ENCODE measurements at places on chromosomes 1 and 21.

- no peak for DNase-seq
Measured at GRCh38 chr1:173639102-173639501, 4.0 kb downstream of the TEX50 start.

- DNase-seq: no peak
Measured at GRCh38 chr1:232183266-232183800, 446.6 kb downstream of the SIPA1L2 start.

DNA sequence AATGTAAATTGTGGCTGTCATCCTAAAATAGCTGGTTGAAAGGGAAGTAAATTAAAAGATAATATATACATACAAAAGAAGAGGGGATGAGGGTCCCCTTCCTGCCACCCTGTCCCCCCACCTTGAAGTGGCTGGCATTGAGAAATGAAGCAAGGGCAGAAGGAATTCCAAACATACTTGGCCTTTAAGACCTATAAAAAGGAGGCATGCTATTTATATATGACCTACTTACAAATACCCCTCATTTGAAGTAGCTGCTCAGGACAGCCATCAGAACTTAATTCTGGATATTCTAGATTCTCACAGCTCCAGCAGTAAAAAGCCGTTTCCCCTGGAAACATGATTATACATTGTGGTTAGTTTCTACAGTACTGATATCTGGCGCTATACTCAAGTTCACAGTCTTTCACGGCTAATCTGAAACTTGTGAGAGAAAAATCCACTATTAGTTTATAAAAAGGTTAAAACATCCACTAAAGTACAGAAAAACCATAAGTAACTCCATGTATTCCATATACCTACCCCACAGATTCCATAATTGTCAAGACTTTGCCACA lies 9.6 kb upstream of the MAP10 start:
- no peak for DNase-seq

DNA sequence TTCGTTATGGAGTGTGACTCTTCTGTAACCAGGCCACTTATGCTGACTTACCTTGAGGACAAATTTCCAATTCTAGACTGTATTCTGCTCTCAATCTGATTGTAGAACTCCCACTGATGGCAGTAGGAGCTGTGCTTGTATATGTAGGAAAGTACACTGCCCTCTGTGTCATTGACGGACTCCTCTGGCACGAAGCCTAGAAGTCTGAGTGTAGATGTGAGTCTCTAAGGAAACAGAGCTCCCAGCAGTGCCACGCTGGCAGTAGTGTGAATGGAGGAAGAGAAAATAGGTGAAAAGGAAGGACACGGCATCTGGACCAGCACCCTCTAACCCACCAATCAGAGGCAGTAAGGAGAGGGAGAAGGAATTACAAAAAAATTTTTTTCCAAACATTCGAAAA lies 130.4 kb upstream of the ADGRL2 start:
- no peak for DNase-seq

DNA sequence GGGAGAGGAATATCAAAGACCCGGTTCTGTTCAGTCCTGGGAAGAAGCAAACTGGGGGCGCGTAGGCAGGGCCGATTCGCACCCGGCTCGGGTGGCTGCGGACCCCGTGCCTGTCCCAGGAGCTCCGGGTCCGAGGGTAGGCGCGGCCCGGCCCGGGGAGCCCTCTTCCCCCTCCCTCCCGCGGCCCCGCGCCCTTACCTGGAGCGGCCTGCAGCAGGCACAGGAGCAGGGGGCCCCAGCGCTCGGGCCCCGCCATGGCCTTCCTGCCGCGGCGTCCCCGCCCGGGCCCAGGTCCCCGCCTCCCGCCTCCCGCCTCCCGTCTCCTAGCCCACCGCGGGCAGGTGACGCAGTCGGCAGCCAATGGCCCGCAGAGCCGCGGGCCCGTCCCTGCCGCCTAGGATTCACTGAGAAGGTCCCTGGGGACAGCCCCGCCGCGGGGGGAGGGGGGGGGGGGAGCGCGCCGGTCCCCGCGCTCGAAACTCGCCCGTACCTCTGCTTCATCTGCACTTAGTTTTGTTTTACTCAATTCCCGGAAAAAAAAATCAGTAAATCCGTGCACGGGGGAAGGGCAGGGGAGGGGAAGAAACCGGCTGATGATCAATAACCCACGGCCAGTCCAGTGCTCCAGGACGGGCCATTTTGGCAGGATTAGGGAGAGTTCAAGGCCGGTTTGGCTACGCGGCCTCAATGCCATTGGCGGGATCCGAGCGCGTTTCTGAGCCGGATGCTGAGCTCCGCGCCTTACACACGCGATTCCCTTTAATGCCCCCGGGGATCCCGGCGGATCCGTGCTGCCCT lies at the start of gene IFNLR1:
Gene IFNLR1, minus strand, starts transcription at position 297 of the 798 bp plus-strand sequence. Its CDS starts 41 bp downstream, at position 256.
- DNase-seq: peak; percentile 90

GRCh38 chr1:23682946-23683345 lies 8.7 kb upstream of the RPL11 start:
- DNase-seq: no peak

DNA sequence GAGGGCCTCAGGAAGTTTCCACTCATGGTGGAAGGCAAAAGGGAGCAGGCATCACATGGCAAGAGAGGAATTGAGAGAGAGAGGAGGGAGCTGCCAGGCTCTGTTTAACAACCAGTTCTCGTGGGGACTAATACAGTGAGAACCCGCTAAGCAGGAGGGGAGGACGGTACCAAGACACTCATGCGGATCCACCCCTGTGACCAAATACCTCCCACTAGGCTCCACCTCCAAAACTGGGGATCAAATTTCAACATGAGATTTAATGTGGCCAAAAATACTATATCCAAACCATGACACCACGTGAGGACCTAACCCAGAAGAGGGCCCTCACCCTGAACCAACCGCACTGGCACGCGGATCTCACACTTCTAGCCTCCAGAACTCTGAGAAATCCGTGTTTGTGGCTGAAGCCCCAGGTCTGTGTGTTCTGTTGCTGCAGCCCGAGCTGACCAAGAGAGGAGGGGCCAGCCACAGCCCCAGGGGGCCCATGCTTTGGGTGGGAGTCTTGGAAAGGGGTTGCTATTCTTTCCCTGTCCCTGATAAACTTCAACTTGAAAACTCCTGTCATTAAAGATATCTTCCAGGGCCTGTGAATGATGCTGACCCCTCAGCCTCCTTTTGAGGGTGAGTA lies 32.0 kb downstream of the TRIM67 start:
- DNase-seq: no peak

DNA sequence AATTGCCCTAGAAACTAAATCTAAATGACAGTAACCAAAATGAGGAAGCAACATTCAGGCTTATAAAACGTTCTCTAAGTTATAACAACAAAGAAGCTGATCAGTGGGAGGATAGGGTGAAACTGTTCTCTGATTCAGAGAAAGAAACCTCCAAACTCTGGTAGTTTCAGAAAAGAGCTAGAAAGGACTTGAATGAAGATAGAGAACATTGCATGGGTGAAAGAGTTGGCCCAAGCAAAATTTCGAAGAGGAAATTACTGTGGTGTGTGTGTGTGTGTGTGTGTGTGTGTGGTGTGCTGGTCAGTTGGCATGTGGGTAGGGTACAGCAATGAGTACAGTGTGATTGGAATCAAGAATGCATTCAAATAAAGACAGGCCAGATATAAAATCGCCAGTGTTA lies 16.5 kb upstream of the SPAG17 start:
- peak; percentile 85 for DNase-seq

- DNase-seq: no peak
Measured at GRCh38 chr21:40041446-40041845, 174.2 kb downstream of the PCP4 start.

DNA sequence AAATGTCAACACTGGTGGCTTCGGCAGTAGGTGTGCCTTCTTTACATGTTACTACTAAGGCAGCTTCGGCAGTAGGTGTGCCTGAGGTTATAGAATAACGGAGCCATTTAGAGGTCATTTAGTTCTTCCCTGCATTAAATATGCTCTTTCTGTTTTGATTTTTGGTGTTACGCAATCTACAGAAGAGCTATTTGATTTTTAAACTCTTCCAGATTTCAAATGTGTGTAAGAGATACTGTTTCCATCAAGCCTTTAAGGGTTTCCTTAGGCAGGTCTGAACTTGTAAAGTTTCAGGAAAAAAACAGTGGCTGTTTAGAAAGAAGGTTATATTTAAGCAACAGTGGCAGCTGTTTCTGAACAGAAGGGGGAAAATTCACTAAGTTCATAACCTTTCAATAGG lies 54.8 kb downstream of the PIK3R3 start:
- no peak for DNase-seq

DNA sequence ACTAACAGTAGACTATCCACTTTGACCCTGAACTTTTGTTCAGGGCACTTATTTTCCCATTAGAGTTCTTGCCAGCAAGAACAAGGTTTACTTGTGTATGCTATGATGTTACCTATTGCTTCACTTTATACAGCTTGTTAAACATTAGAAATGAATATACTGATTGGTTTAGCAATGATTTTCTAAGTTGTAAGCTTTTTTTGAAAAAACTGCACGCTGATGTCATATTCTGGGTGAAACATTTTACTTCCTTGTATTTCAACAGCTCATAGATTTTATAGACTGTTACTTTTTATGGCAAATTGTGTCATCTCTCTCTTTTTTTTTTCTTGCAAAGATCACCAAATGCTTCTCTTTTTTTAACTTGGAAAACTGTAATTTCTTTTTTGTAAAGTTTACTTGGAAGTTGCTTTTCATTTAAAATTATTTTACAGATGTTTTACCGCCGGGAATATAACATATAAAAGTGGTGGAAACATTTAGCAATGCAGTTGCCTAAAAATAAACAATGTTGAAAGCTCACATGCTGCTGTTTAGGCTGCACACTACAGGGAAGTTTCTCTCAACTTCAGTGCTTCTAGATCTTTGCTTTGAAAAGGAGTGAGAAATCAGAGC lies 215.3 kb upstream of the NFIA start:
- DNase-seq: no peak

DNA sequence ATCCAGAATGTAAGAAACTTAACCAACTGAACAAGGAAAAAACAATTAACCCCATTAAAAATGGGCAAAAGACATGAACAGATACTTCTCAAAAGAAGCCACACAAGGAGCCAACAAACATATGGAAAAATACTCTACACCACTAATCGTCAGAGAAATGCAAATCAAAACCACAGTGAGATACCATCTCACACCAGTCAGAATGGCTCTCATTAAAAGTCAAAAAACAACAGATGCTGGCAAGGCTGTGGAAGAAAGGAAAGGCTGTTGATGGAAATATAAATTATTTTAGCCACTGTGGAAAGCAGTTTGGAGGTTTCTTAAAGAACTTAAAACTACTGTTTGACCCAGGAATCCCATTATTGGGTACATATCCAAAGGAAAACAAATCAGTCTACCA lies 51.2 kb downstream of the RGS4 start:
- DNase-seq: no peak

GRCh38 chr1:196558411-196558810 lies 49.8 kb downstream of the KCNT2 start:
- DNase-seq: peak; percentile 33

DNA sequence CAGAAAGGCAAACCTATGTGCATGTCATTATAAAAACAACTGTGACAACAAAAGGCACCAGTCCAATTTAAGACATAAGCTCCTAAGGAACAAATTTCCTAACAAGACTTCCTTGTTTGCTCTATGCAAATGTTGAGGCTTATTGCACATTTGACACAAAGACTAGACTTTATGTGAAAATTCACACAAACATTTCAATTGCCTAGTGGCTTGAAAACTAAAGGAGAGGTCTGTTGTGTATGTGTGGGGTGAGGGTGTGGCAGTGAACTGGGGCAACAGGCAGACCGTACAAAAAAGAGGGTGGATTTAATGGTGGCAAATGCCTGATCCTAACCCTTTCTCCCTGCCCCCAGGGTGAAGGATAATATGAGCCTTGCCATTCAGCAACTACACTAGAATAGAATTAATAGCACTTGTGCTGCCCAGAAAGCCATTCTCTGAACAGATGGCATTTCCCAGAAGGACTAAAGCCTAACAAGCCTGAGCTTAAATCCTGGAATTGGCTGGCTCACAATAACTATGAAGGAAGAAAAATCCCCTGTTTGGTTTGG lies 73.9 kb downstream of the GLUL start:
- no peak for DNase-seq

DNA sequence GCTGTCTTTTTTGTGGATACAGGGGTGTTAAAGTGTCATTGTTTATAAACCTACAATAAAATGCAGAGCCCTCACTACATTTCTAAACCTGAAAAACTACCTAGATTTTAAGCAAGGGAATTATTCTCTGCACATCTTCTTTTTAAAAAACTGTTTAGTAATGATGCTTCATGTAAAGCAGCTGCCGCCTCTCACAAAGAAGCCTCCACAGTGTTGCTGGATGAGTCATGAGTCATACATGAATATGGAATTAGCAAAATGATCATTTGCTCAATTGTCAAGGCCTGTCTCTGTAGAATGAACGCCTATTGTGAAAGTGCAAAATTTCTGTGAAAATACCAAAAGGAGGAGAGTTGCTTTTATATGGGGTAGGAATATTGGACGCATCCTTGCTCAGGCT lies 259.5 kb upstream of the CHRM3 start:
- no peak for DNase-seq

GRCh38 chr21:42835211-42835610 lies 44.1 kb downstream of the WDR4 start:
- DNase-seq: no peak

DNA sequence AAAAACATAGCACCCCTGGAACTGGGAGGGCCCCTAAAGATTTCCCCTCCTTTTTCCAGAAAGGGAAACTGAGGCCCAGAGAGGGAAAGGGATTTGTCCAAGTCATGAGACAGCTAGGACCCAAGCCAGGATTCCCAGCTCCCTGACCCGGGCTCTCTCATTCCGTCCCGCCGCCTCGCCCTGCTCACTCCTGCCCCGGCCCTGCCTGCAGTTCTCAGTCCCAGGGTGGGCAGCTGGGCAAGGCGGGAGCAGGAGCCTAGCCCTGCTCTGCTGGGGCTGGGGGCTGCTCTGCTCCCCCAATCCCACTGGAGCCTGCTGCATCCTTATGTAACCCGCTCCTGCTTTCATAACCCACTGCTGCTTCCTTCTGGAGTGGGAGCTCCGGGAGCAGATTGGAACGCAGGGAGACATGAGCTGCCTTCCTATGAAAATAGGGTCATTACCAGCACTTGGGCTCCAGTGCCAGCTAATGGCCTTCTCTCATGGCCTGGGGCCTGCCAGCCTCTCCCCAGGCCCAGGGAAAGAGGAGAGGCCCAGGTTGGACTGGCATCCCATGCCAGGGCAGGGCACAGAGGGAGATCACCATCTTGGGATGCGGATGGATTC lies 84.5 kb downstream of the CAMK2N1 start:
- no peak for DNase-seq

DNA sequence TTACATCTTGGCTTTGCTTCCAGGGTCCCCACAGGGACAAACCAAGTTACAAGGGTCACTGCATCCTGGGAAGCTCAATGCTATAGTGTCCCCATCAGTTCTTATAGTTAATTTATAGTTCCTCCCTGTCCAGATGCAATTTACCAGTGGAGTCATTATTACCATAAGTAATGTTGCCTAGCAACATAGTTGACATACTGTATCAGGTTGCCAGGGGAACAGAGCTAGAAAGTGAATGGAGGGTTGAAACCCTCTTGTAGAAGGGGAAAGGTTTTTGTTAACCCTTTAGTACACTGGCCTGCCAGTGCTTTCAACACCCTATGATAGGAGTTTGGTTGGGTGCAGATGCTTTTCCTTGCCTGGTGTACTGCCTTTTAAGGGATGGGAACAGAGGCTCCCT lies 34.3 kb upstream of the TTC4 start:
- no peak for DNase-seq

All from GM12865 (cell line).